ENCODE measurements at places on chromosomes 5 and 9.

DNA sequence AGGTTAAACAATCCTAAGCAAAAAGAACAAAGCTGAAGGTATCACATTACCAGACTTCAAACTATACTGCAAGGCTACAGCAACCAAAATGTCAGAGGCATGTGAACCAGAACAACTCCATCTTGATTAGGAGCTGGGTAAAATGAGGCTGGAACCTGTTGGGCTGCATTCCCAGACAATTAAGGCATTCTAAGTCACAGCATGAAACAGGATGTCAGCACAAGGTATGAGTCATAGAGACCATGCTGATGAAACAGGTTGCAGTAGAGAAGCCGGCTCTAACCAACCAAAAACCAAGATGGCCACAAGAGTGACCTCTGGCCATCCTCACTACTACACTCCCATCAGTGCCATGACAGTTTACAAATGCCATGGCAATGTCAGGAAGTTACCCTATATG is 252.0 kb downstream of the RASEF start:
- no peak for DNase-seq

GRCh38 chr9:96874947-96875460 is 20.7 kb upstream of the ZNF782 start:
- no peak for DNase-seq

GRCh38 chr5:79416499-79416898 is 97.4 kb downstream of the HOMER1 start:
- DNase-seq = no peak

- DNase-seq = no peak
Observed at GRCh38 chr9:131349522-131349880, 44.4 kb upstream of the PRRC2B start.

GRCh38 chr5:101431201-101431600 is 528.1 kb upstream of the ST8SIA4 start:
- peak; percentile 90 for DNase-seq

DNA sequence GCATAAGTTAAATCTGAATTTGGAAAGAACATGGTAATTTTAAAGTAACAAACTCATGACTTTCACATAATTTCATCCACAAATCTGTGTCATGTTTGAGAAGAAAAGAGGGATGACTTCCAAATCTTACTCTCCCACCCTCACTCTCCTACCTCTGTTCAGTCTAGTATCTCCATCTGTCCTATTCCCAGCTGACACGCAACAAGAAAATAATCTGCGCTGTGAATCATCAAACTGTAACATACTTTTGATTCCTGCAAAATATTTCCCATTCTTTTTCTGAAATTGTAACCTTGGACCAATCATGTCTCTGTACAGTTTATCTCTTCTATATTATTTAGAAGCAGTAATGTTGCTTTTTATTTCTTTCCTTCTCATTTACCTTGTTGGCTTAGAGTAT is 91.4 kb downstream of the SLC12A2 start:
- DNase-seq = no peak

DNA sequence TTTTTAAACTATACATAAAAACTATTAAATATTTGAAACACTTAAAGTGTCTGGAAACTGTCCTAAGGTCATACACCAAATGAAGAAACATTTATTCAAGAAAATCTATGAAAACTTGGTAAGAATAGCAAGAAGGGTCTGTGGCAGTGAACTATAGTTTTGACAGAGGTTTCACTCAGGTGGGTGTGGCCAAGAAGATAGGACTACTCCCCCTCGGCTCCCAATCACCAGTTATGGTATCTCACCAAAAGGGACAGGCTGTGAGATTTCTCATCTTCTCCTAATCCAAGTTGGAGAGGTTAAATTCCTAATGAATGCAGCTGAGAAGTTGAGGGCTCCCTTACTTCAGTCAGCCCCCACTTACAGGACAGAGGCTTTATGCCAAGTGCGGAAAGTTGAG is 2.9 kb downstream of the ARSK start:
- DNase-seq = no peak

DNA sequence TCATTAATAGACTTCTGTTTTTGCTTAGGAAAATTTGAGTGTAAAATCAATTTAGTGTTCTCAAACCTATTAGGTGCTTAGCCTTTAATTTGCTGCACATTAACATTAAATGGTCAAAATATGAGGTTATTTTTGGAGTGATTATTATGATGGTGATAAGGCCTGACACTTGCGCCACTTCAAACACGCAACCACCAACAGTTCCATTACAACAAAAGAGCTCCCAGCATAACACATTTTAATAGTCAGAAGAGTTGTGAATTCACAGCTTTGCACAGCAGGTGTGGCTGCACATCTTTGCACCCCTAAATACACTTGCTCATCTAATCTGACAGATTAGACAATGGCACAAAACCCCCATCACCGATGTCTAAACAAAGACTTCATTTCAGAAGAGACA is 940.7 kb downstream of the NR2F1-AS1 start:
- DNase-seq = no peak

DNA sequence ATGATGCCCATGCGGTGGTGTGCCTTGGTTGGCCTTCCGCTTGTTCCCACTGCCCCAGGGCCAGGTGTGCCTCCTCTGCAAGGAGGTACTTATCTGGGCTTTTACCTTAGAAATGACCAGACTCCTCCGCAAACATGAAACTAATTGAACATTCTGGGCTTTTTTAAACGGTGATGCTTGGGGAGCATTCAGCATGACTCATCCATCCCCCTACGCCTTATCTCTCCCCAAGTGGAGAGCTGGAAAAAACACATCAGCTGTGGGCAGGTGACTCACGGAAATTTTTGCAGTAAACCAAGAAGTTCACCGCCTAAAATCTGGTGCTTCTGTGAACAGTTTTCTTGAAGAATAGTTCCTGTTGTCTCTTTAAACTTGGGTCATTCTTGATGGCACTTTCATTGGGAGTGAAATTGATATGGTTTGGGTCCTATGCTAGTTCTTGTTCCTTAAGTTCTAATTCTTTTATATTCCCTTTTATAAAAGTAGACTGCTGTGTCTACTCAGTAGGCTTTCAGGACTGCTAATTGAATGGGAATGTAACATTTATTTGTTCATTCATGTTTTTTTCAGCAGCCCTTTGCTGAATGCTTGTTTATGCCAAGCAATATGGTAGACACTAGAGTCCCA is 39.6 kb downstream of the SFXN1 start:
- DNase-seq = no peak

DNA sequence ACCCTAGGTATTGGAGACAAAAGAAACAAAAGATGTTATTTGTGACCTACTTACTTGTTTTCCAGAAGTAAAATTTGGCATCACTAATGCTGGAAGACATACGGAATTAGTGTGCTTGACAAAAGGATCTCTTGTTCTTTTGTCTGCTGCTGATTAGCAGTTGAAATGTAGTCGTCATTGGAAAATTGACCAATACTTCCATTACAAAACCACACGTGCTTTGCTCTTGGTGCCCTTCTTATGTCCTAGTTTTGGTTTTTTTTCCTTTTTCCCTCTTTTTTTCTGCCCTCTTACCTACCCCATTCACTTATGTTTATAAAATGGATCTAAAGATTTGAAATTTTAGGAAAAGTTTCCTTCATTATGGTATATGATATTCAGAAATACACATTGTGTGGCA is 197.4 kb downstream of the FER start:
- no peak for DNase-seq

GRCh38 chr9:93122721-93123221 is 11.3 kb downstream of the NINJ1 start:
- DNase-seq = no peak

DNA sequence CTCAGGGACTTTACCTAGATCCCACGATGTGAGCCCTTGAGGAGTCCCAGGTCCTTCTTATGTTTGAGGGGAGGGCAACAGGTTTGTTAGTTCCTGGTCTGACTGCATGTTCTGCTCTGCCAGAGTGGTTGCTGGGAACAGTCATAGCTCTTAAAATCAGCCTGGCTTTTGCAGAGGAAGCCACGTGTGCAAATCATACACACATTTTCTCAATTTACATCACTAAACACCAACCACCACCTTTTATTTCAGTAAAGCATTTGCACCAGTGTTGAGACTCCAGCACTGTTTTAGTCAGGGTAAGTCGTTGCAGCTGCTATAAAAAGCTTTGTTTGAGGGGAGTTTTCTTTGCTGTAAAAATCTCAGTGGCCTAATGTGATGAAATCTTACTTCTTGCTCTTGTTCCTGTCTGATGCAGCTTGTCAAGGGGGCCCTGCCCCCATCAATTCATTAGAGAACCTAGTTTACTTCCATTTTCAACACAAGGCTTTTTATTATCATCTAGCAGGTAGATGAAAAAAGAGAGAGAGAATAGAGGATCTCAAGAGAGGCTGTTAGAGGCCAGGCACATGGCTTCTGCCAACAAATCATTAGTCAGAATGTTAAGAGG is 70.3 kb upstream of the VCAN start:
- DNase-seq = no peak

- no peak for DNase-seq
Observed at GRCh38 chr9:97766092-97766491, 69.0 kb upstream of the XPA start.

DNA sequence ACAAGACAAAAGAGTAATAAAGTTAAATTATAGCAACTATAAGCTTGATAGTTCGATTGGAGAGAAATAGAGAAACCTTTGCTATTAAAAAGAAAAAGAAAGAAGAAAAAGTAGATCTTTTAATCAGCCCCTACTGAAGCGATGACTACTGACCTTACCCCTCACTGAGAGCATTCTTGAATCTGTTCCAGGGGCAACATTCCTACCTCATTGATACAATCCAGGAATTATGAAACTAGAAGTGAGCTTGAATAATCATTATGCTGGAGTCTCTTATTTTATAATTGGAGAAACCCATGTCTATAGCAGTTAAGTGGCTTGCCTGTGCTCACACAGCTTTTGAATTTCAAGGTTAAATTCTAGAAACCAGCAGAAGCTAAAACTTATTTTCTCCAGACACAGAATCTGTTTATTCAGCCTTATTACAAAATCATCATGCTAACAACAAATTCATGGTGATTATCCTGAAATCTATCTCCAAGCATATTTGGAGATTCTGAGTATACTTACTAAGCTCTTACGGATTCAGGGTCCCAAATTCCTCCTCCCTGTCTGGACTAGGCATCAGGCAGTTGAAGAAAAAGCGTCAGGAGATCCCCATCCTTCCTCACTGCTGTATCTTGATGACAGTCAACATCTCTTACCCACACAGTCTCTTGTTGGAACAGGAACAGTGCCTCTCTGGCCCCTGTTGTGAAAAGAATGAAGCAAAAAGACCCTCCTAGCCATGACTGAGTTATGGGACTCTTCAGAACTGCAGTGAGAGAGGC is 547.6 kb upstream of the WWC1 start:
- DNase-seq = no peak

GRCh38 chr5:166330036-166330435 is 1961.4 kb upstream of the WWC1 start:
- DNase-seq = no peak

DNA sequence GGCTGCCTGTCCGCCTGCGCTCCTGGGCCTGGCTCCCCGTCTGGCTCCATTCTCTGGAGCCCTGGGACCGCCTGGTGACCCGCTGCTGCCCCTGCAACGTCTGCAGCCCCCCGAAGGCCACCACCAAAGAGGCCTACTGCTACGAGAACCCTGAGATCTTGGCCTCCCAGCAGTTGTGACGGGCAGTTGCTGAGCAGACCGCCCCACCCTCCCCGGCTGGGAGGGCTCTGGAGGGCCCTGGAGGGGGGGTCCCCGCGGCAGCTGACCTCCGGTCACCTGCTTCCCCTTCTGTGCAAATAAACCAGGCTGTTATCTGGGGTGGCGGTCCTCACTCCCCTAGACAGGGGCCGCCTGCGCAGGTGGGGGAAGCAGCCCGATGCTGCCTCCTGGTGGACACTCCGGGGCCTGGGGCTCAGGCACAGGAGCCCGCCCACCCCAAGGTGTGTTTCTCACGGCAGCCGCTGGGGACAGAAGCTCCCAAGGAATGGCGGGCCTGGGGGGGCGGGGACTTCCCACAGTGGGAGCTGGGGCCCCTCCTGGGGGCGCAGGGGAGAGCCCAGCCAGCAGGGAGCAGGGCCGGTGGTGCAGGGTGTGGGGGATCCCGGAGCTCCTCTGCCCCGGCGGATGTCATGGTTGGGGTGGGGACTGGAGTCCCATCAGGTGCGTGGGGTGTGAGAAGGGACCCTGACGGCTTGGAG is 4.7 kb upstream of the TUBB4B start:
- DNase-seq = peak; percentile 23

DNA sequence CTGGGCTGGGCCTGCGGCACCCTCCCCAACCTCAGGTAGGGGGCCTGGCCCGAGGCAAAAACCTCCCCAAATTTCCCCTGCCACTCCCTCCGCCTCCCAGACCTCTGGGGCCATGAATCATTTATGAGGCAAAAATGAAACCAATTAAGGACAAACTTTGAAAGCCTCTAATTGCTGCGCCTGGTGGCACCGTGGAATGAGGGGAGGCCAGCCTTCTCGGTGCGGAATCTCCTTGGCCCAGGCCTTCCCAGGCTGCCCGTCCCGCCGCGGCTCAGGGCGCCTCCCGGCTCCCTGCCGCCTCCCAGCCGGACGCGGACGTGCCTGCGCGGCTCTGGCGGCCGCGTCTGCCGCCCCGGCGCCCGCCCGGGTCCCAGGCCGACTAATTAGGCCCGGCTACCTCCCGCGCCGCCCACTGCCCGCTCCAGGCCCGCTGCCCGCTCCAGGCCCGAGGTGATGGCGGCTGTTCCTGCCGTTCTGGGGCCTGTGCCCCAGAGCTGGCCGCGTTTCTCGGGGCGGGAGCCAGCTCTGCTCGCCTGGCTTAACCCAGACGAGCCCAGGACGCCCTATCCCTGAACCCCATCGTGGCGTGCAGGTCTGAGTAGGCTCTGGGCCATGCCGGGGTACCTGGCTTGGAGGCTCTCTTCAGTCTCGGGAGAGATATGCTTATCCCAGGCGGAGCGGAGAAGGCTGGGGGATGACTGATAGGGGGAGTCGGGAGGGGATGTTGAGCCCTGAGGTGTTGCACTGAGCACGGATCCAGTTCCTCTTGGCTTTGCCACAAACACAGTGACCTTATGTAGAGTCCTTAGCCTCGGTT is 20.1 kb downstream of the CXXC5 start:
- DNase-seq = no peak

DNA sequence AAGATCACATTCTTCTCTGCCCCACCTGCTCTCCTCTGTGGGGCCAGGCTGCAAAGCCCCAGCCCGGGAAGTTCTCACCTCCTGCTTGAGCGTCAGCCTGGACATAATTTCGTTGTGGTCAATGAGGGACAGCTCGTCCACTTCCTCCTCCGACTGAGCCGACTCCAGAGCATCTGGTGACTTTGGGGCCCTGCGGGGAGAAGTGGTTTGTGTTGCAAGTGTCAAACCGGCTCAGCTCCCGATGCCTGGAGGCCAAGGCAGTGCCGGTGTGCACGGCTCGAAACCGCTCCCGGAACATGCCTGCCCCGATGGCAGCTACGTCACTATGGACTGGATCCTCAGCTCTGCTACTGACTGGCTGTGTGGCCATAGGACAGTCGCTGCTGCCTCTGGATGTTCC is 52.8 kb downstream of the PRRT1B start:
- no peak for DNase-seq

- no peak for DNase-seq
Observed at GRCh38 chr5:73735032-73735734, 109.2 kb downstream of the ARHGEF28 start.

- no peak for DNase-seq
Observed at GRCh38 chr5:137470111-137470920, 28.8 kb downstream of the SPOCK1 start.

GRCh38 chr5:154652746-154653417 is 102.3 kb upstream of the LARP1 start:
- no peak for DNase-seq

GRCh38 chr5:68708156-68708841 is 385.5 kb upstream of the SLC30A5 start:
- DNase-seq = no peak

- no peak for DNase-seq
Observed at GRCh38 chr5:116465411-116465810, 109.2 kb downstream of the SEMA6A start.
